Naive thymus-derived CD8-positive, alpha-beta T cell (primary cell): ENCODE measurements at places on chromosomes 11 and 22.

GRCh38 chr22:30717331-30717921, 22.8 kb downstream of the OSBP2 start:
- no peaks in the 10 kb centered on the region for H3K4me1 ChIP-seq
- H3K4me3 ChIP-seq, result no peak overlapping the region
- no peaks in the 10 kb centered on the region for H3K36me3 ChIP-seq
- no peak for DNase-seq
- no peak overlapping the region for H3K27ac ChIP-seq
- H3K27me3 ChIP-seq, result peaks cover 2% of the 10 kb centered on the region

GRCh38 chr11:122248131-122248530, 132.1 kb upstream of the BLID start:
- no peaks in the 10 kb centered on the region for H3K4me1 ChIP-seq
- peaks cover 6% of the 10 kb centered on the region for H3K27me3 ChIP-seq
- no peak for DNase-seq
- no peak overlapping the region for H3K27ac ChIP-seq
- H3K36me3 ChIP-seq, result no peaks in the 10 kb centered on the region

GRCh38 chr11:43954241-43954640, 11.8 kb downstream of the C11orf96 start:
- no peak overlapping the region for H3K4me3 ChIP-seq
- H3K27me3 ChIP-seq, result peaks cover 33% of the 10 kb centered on the region
- H3K4me1 ChIP-seq, result no peaks in the 10 kb centered on the region
- no peak for DNase-seq
- no peak overlapping the region for H3K27ac ChIP-seq

GRCh38 chr22:42967933-42968332, 47.0 kb downstream of the PACSIN2 start:
- H3K4me1 ChIP-seq, result peaks cover 33% of the 10 kb centered on the region
- peaks cover 13% of the 10 kb centered on the region for H3K36me3 ChIP-seq
- no peak overlapping the region for H3K27ac ChIP-seq
